Pancreas (tissue), 10 donors: ENCODE measurements at places on chromosomes 11 and 22.

DNA sequence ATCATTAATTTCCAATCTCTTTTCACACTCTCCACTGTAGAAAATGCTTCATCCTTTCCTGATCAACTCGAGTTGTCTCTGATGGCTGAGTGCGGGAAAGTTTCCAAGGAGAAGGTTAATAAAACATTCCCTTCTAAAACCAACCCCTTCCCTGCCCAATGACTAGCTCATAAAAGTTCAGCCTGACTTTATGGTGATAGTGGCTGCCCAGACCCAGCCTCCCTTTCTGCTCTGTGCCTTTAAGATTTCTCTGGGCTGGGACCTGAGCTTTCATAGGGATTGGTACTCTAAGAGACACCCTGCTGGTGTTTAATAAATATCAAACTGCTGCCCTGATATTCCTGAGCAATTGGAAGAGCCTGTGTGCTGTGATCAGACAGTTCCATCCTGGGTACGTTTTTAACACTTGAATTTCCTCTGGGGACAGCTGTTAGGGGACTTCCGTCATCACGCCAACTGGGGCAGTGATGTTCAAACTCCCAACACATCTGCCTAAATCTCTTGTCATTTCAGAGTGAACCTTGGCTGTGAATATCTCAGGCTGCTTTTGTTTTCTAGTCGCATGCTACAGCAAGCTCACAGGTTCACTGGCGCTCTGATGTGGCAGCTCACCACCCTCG, 195.0 kb upstream of the KIRREL3 start:
- DNase-seq, result no peak

- DNase-seq, result no peak
Measured at GRCh38 chr22:19143967-19144400, 467 bp downstream of the ESS2 start.

GRCh38 chr11:8820401-8820800, 90.6 kb upstream of the AKIP1 start:
- DNase-seq, result no peak

- no peak for DNase-seq
Measured at GRCh38 chr22:20319041-20319744, 667 bp downstream of the DGCR6L start.

DNA sequence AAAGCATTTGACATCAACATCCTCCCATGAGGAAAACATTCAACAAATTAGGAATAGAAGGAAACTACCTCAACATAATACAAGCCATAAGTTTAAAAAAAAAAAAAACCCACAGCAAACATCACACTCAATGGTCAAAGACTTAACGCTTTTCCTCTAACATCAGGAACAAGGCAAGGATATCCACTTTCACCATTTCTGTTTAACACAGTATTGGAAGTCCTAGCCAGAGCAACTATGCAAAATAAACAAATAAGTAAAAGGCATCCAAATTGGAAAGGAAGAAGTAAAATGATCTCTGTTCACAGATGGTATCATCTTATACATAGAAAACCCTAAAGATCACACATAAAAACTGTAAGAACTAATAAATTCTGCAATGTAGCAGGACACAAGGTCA, 13.1 kb downstream of the FXYD6 start:
- no peak for DNase-seq

DNA sequence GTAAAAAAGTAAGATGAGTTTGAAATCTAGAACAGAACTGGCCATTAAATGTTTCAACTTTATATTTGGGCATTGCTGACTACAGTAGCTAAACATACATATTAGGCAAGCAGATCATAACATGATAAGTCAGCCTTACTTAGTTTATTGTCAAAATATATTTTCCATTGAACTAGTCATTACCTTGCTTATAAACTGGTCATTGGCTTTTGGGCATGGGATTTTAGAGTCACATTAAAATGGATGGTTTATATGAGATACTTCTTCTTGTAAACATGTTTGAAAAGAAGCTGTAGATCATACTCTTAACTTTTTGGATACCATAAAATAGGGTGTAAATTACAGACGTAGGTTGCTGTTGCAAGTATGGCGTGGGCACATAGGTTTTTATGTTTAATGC, 2.7 kb downstream of the HIPK3 start:
- DNase-seq, result no peak

DNA sequence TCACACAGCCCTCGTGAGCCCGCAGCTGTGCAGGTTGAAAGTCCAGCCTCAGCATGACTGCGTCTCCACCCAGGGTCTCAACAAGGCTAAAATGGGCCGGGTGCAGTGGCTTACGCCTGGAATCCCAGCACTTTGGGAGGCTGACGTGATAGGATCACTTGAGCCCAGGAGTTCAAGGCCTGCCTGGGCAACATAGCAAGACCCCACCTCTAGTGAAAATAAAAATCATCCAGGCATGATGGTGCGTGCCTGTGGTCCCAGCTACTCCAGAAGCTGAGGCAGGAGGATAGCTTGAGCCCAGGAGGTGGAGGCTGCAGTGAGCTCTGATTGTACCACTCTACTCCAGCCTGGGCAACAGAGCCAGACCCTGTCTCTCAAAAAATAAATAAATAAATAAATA, 100.8 kb upstream of the PRR5 start:
- DNase-seq, result no peak

GRCh38 chr11:61613051-61613450, 32.2 kb upstream of the SYT7 start:
- DNase-seq, result no peak

DNA sequence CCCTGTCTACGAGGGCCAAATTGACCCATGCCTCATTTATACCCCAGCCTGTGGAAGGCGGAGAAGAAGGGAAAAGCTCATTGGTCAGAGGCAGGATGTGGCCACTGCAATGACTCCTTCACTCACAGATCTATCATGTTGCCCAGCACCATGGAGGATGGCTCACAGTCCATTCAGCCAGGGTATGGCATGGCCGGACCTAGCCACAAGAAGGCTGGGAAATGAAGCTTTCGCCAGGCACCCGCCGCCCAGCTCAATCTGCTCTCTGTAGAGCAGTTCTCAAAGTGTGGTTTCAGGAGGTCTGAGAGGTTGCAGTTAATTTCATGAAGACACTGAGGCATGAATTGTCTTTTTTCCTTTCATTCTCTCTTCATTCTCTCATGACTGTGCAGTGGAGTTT, 40.6 kb upstream of the LINC01488 start:
- DNase-seq, result peak; percentile 23

- no peak for DNase-seq
Measured at GRCh38 chr22:34303656-34304055, 383.4 kb upstream of the LARGE1 start.

GRCh38 chr22:29842740-29843139, 4.7 kb upstream of the ASCC2 start:
- no peak for DNase-seq

- DNase-seq, result no peak
Measured at GRCh38 chr22:32644252-32645100, 157.0 kb upstream of the TIMP3 start.

- DNase-seq, result no peak
Measured at GRCh38 chr22:21029486-21030025, 2.8 kb downstream of the SLC7A4 start.

DNA sequence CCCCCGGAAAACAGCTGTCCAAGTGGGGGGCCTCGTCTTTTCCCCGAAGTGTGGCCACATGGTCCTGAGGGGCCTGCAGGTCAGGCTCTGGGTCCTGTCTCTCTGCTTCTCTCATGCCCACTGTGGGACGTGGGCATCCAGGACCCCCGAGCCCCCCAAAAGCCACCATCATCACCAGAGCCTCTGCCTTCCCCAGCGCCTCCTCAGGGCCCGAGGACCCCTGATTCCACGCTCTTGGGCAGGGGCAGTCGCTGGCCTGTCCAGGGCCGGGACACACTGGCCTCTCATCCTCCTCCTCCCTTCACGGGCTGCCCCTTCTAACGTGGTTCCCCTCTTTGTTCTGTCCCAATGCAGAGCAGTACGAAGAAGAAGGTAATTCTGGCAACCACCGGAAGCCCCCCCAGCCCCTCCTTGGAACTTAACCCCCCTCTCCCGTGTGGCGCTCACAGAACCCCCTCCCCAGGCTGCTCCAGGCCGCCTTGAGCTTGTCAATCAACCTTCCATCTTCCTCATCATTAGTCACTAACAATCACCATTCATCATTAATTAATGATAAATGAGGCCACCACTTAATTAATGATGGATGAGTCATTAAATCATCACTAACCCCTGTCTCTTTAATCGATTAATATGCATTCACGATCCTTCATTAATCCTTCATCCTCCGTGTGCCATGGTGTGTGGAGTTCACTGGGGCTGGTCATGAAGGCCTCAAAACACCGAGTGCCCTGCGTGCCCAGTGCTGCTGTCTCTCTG, 3.9 kb downstream of the TNNT3 start:
- no peak for DNase-seq

- no peak for DNase-seq
Measured at GRCh38 chr11:110318638-110319404, 22.4 kb upstream of the RDX start.

DNA sequence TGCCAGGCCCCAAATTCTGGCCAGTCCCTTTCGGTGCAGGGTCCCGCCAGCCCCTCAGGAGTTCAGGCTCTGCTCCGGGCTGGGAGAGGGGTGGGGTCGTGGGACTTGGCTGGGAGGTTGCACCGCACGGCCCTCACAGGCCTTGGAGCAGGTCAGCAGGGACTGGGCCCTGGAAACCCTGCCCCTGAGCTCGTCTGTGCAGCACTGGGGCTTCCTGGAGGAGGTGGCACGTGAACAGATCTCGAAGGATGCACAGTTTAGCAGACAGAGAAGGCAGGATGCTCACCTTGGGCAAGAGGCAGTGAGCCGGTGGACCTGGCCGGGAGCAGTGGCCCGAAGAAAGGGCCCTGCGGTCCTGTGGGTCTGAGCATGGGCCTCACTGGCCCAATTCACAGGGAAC, 70.0 kb downstream of the WNT7B start:
- no peak for DNase-seq

DNA sequence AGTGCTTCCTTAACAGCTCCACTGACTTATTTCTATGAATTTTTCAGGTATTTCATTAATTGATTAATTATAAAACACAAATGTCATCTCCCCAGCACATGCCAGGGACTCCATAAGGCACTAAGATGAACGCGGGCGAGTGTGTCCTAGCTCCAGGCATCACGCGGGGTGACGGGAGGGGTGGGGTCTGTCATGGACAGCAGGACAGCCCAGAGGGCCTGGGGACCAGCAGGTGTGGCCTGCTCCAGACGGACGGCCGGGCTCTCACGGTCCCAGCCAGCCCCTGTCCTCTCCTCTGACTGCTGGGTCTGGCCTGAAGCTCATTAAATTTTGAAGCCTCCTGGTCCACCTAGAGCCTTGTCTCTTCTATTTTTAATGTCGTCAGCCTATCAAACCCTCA, 531.1 kb downstream of the BRD1 start:
- DNase-seq, result peak; percentile 7

GRCh38 chr11:41461057-41461681, 1.7 kb upstream of the LRRC4C start:
- no peak for DNase-seq

DNA sequence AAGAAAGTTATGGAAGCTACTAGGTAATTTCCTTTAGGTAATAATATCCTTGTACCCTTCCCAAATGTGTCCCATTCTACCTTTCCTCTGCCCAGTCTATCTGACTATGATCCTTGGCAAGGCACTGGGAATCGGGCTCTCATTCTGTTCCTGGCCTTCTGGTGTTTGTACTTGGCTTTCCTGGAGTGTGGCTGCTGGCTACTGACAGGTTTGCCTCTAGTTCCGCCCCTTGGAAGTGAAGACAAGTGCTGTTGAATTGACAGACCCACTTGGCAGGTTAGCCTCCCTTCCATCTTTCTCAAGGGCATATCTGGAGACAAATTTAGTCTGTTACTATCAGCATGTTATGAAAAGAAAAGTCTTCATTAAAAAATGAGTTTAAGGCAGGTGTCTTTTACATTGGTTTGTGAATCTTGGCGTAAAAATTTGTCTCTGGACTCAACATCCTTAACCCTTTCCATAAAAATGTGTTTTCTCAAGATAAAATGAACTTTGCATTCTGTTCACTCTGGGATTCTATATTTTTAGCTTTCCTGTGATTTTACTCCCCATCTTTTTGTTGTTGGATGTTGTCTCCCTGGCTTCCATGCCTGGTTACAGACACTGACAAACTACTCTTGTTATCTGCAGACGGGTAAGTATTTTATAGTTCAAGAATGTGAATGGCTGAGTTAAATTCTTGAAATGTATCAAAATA, 287.4 kb upstream of the PDGFD start:
- no peak for DNase-seq

- no peak for DNase-seq
Measured at GRCh38 chr11:9528573-9529333, 44.7 kb upstream of the WEE1 start.

DNA sequence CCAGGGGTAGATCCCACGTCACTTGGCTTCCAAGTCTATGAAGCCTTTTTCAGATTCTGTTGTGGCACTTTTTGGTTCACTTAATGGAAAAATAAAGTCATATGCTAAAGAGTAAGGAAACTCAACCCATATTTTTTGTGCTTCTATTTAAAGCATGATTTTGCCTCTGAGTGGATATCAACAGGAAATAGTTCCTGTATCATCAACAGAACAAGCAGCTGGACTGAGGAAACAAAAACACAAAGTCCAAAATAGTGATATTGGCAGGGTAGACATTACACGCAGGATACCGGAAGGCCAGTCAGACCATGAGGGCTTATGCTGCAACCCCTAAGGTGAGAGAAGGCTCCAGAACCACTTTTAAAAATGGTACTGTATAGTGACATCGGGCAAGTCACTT, 248.3 kb upstream of the ANO5 start:
- DNase-seq, result no peak

- no peak for DNase-seq
Measured at GRCh38 chr11:103110391-103110790, 1.2 kb downstream of the DYNC2H1 start.

- DNase-seq, result no peak
Measured at GRCh38 chr11:131074573-131074972, 158.3 kb upstream of the SNX19 start.

GRCh38 chr11:66258473-66258893, 10.0 kb upstream of the RAB1B start:
- DNase-seq, result no peak

- DNase-seq, result no peak
Measured at GRCh38 chr22:35462498-35463230, 62.7 kb downstream of the MCM5 start.

GRCh38 chr11:60362241-60362640, 16.1 kb upstream of the MS4A7 start:
- no peak for DNase-seq

DNA sequence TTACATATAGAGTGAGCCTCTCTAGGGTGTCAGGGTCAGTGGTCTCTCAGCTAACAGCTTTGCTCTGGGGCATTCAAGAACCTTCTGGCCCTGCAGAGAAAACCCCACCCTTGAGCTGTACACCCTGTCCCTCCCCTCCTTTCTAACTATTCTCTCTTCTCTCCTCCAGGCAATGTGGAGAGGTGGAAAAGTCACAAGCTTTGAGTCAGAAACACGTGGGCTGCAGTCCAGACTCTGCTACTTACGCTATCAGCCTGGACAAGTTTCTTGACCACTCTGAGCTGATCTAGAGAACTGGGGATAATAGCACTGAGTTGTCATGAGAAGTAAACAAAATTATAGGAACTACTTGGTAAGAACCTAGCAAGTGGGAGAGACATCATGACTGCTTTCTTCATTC, 10.7 kb upstream of the FAM83F start:
- DNase-seq, result no peak

GRCh38 chr22:23281053-23281405, 100.7 kb downstream of the BCR start:
- DNase-seq, result no peak

GRCh38 chr11:118610773-118611432, 3.5 kb downstream of the PHLDB1 start:
- DNase-seq, result peak; percentile 92

- DNase-seq, result no peak
Measured at GRCh38 chr11:2369896-2370295, 7.2 kb upstream of the CD81 start.
